CD4-positive, alpha-beta T cell treated with Interleukin-21 for 1 hour (primary cell): ENCODE measurements at places on chromosomes 16 and 17.
A peak's percentile ranks its signal among the peaks of the same experiment; 100 is the strongest.

- DNase-seq = no peak
Observed at GRCh38 chr17:2033153-2033552, 3.2 kb downstream of the DPH1 start.

DNA sequence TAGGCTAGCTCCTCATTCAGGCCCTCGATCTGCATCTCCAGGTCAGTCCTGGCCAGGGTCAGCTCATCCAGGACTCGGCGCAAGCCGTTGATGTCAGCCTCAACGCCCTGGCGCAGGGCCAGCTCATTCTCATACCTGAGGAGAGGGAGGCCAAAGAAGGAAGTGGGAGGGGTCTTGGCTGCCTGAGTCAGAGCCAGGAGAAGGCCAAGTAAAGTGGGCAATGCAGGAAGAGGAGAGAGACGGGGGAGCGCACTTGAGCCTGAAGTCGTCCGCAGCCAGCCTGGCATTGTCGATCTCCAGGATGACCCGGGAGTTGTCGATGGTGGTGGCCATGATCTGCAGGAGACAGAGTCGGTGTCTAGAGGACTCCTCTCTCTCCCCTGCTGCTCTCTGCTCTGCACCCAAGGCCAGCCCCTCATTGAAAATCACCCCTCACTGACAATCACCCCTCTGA, 1.8 kb downstream of the KRT15 start:
- DNase-seq = no peak

DNA sequence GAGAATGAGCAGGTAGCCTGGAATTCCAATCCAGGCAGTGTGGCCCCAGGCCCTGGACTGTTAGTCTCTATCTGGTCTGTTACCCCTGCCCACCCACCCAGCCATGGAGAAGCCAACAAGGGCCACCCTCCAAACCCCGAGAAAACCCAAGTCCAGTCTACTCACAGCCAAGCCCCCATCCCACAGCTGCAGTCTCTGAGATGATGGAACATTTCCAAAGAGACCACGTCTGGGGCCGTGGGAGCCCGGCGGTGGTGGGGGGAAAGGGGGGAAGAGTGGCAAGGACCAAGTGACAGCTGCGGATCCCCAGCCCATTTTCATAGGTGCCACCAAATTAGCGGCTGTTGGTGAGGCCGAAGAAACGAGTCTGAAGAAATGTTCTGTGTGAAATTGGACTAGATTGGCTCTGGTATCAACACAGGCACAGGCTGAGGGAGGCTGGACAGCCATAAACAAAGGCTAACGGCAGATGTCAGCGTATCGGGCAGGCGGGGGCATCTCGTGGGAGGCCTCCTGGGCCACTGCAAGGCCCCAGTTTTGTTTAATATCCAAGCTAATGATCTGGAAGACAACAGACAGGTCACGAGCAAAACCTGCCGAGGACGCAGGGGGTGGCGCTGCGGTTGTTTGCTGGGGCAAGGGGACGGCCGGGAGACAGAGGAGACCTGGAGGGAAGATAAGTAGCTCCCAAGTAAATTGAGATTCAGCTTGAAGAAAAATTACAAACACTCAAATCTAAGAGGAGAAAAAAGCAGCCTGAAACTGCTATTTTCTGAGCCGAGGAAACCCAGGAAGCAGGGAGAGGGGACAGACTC, 53.4 kb downstream of the RBFOX3 start:
- no peak for DNase-seq

GRCh38 chr16:72952404-72952803, 95.5 kb downstream of the ZFHX3 start:
- DNase-seq = no peak

DNA sequence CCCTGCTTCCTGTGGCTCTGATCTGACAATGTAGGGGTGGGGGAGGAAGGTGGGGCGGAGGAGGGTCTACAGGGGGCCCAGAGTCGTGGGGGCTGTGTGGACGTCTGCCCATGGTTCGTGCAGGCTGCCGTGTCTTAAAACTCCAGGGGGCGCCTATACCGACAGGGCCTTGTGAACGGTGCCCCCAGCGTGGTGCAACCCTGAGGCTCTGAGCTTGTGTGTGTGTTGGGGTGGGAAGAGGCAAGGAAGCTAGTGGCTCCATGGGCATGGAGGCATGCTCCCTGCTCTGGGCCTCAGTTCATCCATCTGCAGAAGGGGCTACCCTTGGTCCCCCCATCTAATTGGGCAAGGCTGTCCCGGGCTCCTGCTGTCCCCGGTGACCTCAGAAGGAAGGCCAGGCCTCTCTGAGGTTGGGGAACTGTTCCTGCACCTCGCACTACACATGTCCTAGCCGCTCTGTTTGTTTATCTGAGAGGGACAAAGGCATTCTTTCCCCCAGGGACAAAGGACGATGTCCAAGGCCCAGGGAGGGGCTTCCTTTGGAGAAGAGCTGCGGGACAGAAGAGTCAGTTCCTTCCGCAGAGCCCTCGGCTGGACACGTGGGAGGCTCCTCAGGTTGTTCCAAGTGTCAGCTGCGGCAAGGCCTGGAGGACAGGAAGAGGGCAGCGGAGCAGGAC, 13.5 kb downstream of the CA4 start:
- DNase-seq = no peak

DNA sequence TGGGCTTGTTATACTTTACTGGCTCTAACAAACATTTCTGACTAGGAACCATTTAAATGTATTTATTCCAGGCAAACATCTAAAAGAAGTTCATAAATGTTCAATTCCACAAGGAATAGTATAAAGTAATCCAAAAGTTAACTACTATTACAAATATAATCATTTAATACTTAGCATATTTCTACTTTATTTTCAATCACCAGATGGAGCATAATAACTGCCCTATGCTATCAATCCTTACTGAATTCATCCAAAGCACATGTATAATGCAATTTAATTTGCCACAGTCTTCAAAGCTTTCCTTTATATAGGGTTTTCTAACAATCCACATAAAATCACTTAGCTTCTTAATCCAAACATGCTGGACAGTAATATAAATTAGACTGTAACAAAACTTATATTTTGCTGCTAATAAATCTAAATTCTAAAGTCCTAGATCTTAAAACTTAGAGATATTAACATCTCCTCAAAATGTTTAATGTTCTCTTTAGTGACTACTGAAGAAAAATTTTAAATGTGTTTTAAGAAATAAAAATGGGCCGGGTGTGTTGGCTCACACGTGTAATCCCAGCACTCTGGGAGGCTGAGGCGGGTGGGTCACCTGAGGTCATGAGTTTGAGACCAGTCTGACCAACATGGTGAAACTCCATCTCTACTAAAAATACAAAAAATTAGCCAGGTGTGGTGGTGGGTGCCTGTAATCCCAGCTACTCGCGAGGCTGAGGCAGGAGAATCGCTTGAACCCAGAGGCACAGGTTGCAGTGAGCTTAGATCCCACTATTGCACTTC, 5.9 kb downstream of the MEIOB start:
- no peak for DNase-seq

GRCh38 chr16:12268606-12269005, 292.1 kb downstream of the SNX29 start:
- DNase-seq = no peak

DNA sequence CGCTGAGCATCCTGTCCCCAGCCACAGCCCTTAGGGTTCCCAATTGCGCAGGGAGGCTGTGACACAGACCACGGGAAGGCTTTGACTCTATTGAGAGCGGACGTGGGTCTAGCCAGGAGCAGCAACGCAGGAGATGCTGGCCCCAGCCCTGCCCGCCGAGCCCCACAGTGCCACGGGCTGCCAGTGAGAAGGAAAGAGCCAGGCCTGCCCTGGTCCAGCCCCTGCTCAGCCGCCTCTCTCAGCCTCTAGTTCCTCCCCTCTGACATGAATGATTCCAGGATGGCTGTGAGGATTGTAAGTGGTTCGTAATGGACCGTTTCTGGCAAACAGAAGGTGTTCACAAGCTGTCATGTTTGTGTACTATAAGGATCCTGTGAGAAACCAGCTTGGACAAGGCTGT, 2.5 kb downstream of the BHLHA9 start:
- DNase-seq = no peak

DNA sequence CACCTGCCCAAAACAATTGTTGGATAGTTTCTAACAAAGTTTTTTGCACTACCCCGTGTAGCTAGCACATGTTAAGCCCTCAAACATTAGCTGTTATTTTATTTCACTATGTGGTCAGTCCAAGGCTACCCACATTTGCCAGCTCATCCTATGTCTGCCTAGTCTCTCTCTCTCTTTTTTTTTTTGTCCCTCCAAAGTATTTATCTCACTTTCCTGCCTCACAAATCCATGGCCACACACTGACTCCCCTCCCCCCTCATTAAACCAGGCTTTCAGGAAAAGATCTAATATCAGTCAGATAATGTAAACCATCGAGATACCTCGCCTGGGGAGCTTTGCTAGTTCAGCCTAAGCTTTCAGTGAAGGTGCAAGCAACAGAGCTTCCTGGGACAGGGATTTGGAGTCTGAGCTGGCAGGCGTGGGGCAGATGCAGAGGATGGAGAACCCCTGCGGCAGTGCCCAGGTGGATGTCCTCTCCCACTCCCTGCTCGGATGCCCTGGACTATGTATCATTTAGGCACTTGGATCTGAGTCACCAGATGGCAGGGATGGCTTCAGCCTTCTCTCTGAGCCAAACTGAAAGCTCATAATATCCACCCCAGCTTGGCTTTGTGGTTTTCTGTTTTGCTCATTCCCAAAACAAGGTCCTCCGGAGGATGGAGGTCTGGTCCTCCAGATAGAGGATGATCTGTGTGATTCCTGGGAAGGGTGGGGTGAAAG, 73.7 kb upstream of the FOXF1 start:
- no peak for DNase-seq

DNA sequence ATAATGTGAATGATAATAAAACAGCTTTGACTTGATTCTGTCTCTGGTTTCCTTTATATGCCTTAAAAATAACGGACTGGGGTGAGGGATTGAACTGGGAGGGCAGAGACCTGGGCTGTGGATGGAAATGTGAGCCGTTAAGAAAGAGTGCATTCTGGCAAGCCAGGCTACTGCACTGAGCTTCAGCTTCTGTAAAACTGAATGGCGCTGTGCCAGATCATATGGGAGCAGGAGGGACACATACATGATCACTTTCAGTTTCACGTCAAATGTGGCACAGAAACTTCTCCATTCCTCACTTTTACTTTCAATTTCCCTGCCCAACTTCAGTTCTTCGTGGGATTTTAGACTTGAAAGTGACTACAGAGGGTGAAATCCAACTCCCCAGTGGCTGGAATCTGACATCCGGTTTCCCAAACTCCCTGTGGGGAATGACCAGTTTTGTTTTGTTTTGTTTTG, 1.1 kb downstream of the MT2A start:
- peak; percentile 81 for DNase-seq

GRCh38 chr17:66947311-66947710, 17.2 kb upstream of the CACNG4 start:
- DNase-seq = no peak

DNA sequence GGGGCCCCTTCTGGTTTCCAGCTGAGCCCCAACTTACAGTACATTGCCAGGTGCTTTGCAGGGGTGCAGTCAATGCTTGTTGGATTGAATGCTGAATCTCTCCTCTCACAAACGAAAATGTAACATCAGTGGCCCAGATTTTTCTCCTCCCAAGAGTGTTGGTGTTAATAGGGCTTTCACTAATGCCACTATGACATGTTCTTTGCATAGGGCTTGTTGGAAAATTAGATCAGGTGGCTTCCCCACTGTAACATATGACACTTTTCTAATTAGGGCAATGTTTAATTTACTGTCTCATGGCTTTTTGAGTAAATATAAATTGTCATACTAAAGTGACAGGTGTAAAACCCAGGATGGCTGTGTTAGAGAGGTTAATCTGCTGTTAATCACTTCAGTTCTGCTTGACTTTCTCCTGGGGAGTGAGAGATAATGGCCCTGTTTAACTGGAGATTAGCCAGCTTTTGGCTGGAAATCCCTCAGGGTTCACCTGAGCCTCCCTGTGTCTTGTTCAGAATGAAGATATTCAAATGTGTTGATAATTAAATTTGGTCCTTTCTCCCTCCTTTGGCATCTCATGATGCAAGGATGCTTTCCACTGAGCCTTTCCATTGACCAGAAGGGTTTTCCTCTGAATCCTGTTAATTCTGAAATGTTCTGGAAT, 502.3 kb downstream of the RBFOX1 start:
- no peak for DNase-seq

GRCh38 chr17:73455050-73455687, 143.4 kb upstream of the CDC42EP4 start:
- DNase-seq = no peak

DNA sequence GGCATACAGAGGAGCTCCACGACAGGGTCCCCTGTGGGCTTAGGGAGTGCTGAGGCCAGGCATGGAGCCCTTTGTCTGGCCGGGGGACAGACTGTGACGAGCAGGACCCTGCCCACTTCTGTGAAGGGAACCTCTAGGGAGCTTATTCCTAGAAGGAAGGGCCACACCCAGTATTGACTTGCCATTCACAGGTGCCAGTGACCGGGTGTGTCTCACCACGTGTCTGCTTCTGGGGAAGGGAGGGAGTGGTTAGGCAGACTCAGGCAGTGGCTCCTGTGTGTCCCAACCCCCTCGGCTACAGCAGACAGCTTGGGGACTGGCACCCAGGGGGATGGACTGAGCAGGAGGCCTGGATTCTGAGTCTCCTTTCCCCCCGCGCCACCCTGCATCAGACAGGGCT, 57.2 kb downstream of the SOCS1 start:
- no peak for DNase-seq

DNA sequence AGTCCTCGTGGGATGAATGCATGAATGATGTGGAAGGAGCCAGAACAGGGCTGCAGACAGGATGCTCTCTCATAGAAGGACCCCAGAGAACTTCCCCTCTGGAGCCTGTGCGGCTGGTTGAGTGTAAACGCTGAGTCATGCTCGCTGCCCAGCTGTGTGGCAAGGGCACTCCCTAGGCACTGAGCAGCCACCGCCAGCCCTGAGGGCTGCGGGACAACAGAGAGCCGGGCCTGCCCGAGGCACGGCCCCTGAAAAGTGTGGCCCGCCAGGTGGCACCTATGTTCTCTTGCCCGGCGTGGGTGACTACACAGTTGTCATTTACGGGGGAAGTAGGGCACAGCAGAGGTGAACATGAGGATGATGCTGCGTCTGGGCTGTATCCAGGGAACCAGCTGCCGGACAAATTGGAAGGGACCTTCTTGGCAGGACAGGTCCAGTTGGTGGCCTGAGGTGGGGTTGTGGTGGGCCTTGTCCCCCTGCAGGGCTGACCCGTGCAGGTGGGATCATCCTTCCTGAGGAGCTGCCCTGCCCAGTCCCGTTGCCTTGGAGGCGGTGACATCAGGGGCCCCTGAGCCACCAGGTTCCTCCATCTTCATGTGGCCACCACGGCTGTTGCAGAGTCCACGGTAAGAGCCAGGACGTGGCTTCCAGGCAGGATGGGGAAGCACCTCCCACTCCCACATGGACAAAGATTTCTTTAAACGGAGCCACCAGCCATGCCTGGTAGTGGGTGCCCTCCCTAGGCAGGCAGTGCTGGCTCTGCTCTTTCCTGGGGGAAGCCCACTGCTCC, 94.8 kb upstream of the CBX4 start:
- DNase-seq = no peak

DNA sequence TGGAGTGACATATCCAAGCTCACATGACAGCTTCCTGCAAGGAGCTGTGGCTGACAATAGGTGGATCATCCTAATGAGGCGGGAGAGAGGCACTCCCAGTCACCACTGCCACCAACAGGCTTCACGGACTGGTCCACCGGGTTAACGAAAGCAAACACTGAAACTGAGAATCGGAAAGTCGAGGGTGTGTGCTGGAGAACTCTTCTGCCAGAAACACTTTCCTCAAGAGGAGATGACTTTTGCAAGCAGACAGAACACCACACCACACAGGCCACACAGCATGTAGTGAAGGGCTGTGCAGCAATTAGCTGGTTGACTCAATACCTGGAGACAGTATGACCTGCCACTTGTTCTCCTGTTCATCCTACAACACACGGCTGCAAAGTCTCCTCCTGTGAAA, 53.0 kb upstream of the DNAJA2 start:
- no peak for DNase-seq
